ENCODE measurements at places on chromosomes 2 and 18. TPM values are rescaled to one million over a fixed set of nuclear protein-coding genes. Genes with fewer than 3 reads are reported as not detected.

The LDLRAD4 gene
- 204 TPM for total RNA-seq

- no peaks in the 10 kb centered on the region for H3K36me3 ChIP-seq
- H3K27ac ChIP-seq, result no peak overlapping the region
- H3K4me1 ChIP-seq, result no peaks in the 10 kb centered on the region
- no peak overlapping the region for H3K4me3 ChIP-seq
- no peaks in the 10 kb centered on the region for H3K27me3 ChIP-seq
These were observed 1142.3 kb downstream of the RPIA start for GRCh38 chr2:89833780-89834117.

The DTNA gene
- total RNA-seq, result not detected

The ANKRD30BL gene
- total RNA-seq, result not detected

The TCF23 gene
- not detected for total RNA-seq
